ENCODE measurements at places on chromosomes 5 and 9. TPM values are rescaled to one million over a fixed set of nuclear protein-coding genes. Genes with fewer than 3 reads are reported as not detected.

GRCh38 chr5:78050888-78051287, 243.6 kb downstream of the AP3B1 start:
- no peak for DNase-seq

- no peak for DNase-seq
Observed at GRCh38 chr9:134634176-134634575, 7.4 kb upstream of the COL5A1 start.

DNA sequence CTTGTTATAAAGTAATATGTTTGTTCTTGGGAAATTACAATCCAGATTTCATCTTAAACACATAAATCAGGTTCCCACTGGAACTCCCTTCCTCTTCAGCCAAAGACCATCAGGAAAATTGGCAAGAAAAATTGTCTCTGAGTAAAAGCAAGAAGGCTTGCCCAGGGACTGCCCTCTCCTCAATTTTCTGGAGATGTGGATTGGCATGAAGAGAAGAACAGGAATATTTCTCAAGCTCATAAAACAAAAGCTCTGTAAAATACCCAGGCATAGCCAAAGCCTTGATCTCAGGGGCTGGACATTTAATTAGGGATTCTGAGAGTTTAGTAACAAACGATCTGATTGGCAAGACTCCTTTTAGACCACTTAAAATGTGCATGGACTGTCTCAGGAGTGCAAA, 223.4 kb downstream of the ZNF608 start:
- no peak for DNase-seq

DNA sequence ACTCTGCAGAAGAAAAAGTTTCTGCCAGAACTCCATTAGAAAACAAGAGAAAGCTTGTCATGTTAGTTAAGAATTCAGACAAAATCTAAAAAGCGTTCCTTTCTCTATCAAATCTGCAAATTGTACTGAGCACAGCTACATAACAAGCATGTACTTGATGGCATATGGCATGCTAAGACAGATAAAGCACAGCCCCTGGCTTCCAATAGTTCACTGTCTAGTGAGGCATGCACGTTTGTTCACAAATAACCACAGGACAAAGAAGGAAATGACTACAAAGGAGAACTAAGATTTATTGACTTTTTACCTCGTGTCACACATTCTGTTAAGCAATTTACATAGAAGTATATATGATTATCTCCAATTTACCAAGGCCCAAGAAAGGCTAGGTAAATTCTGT, 518.2 kb upstream of the TLE4 start:
- no peak for DNase-seq

DNA sequence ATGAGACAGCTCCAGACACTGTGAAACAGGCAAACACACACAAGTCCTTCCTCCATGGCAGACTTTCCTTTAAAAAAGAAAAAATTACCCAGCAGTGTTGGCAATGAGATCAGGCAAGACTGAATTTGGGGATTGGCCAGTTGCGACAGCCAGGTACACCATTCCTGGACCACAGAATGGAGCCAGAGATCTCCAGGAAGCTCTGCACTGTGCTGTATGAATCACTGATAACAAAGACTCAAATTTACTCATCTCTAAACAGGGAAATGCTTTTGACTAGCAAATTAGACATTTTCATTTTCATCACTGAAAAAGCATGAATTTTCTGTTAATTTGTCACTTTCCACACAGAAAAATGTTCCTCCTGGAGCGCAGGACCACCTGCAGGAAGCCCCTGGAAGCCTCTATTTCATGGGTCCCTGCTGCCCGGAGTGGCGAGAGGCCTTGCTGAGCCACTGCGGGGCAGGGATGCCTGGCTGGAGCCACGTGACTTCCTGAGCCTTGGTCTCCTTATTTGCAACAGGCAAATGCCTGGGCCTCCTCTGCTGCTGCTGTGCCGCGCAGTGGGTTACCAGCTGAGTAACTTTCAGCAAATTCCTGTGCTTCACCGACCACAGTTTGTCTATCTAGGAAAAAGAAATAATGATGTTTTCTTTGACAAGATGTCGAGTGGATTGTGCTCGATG, 185.9 kb upstream of the ZNF618 start:
- DNase-seq = no peak

- no peak for DNase-seq
Observed at GRCh38 chr5:39143151-39143860, 69.1 kb upstream of the RICTOR start.

DNA sequence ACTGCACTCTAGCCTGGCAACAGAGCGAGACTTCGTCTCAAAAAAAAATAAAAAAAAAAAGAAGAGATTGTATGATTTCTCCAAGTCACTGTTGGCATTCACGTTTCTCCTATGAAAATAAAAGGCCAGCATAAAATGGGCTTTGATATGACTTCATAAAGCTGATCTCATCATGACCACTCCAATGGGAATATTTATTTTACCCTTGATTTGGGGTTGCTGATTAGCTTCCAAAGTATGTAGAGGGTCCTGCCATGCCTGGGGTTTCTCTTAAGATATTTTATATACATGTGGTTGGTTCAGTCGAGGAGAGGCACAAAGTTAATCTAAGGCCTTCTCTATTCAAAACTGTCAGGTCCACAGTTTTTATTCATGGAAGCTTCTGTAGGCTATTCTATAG, 247.0 kb upstream of the TNC start:
- no peak for DNase-seq

GRCh38 chr5:53359916-53360517, 120.4 kb upstream of the FST start:
- no peak for DNase-seq

The OSMR gene
- total RNA-seq = 0.03 TPM

GRCh38 chr5:143648696-143649095, 163.3 kb upstream of the HMHB1 start:
- no peak for DNase-seq

GRCh38 chr5:180668835-180669596, 19.6 kb upstream of the FLT4 start:
- DNase-seq = peak; percentile 65

The C9orf153 gene
- total RNA-seq = 0.55 TPM

DNA sequence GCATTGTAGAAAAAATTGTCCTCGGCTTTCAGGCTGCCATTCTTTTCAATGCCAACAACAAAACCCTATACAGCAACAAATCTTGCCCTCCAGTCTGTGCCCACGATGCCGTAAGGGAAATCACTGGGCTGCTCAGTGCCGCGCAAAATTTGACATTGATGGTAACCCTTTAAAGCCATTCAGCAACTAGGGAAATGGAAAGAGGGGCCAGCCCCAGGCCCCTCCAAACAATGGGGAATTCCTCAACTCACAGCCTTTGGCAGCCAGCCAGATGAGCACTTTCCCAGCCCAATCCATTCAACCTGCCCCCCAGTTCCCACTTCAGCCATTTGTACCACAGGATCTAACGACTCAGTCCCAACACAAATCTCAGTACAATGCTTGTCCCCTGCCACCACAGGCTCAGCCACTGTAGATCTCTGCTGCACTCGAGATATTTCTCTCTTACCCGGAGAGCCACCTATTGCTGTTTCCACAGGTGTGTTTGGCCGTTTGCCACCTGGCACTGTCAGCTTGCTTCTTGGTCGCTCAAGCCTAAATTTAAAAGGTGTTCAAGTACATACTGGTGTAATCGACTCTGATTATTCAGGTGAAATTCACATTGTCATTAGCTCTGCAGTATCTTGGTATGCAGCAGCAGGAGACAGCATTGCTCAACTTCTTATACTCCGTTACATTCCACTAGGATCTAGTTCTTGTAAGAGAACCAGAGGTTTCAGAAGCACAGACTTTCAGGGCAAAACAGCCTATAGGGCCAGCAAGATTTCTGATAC, 103.3 kb downstream of the SYK start:
- no peak for DNase-seq

The IRX1 gene
- 4.9 TPM for total RNA-seq

DNA sequence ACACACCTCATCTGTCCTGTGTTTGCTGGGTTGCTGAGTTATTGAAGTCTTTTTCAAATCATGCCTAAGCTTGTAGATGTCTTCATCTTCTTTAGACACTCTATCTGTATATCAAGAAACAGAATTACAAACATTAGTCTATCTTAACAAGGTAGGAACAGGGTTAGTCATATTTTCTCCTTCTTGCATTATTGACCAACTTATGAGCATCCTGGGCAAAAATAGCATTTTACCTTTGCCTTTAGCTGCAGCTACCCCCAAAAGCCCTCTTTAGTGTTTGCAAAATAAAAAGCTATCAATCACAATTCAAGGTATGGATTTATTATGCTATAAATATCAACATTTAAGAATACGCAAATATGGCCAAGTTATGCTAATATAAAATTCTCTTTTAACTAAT, 3.4 kb downstream of the PLK2 start:
- DNase-seq = no peak

The ADAMTS6 gene
- total RNA-seq = 6.0 TPM

GRCh38 chr5:59346982-59347381, 546.5 kb downstream of the PDE4D start:
- no peak for DNase-seq

DNA sequence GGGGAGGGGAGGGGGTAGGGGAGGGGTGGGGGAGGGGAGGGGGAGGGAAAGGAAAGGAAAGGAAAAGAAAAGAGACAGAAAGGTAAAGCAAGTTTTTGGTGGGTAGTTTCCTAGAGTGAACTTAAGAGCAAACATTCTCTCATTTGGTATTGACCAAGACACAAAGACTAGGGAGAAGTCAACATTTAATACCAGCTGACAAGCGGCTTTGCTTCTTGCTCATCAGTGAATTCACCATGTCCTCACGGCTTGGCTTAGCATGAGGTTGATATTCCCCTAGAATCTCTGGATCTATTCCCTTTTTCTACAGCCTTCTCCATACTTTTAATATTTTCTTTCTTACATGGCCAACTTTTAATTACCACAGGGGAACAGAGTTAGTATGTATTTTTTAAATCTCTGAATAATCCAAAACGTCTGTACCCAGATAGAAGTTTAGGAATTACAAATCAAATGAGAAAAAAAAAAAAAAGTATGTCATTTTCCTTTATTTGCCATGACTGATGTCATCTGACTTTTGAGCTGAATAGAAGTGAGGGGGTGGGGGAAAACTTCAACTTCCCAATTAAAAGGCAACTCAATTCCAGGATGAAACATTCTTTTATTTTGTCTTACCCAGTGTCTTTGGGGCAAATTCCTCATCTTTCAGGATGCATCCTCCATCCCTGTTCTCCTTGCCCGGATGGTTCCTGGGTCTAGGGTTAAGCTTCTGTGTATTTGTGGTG, 40.1 kb upstream of the GLIS3 start:
- no peak for DNase-seq

DNA sequence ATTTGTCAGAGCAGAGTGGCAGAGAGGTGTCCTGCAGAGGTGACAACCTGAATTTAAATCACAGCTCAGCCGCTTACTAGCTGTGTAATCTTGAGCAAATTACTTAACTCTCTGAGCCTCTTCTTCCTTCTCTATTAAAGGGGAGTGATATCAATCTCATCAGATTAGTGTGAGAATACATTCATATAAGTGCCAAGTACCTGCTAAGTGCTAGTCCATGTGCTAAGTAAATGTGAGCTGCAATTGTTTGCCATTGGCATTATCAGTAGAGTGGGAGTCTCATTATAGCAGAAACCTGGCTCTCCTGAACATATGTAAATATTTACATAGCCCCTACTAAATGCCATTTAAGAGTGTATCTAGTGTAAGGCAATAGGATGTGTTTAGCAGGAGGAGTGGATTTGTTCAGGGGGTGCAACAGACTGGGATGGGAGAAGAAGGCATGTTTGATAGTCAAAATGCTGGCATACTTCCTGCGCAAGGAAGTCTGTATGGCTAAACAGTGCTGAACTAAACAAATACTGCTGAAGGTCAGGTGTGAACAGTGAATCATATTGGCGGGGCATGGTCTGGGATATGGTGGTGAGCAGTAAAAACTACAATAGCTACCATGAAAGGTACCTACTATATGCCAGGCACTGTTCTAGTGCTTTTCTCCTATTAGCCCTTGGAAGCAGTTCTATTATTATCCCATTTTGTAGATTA, 74.5 kb downstream of the F2RL2 start:
- no peak for DNase-seq

DNA sequence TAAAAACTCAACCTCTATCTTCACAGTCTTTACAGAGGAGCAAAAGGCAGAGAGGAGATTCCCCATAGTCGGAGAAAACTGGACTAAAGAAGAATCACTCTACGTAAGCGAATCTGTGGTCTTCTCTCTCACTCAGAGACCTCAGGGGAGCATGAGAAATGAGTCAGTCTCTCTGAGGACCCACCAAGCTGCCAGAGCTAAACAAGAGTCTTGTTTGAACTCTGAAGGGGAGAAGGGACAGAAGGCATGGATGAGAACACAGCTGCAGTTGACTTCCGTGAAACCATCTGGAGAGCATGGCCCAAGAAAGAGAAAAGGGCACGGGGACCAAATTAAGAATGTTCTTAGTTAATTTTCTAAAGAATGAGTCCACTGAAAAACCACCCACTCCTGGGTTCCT, 12.8 kb upstream of the MAN2A1 start:
- DNase-seq = no peak

The INSL6 gene
- total RNA-seq = not detected

DNA sequence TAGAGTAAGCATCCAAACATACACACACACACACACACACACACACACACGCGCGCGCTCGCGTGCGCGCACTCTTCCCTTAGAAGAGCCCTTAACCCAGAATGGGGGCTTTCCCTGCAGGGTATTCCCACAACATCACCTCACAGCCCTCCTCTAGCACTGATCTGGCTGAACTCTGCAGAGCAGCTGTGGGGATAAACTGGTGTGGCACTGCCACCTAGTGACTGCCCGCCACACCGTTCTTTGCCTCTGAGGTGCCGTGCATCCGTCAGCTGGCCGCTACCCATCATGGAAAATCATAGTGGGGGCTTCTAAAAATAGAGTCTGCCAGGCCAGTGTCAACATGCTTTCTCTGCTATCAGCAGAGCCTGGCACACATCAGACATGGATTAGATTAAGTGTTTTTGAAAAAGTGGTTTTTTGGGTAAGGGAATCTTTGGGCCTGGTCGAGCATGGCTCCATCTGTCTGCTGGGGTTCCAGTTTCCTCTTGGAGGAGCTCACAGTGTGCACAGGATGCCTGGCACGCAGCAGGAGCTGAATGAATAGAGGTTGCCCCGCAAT, 88.1 kb downstream of the KCNN2 start:
- DNase-seq = peak; percentile 58

DNA sequence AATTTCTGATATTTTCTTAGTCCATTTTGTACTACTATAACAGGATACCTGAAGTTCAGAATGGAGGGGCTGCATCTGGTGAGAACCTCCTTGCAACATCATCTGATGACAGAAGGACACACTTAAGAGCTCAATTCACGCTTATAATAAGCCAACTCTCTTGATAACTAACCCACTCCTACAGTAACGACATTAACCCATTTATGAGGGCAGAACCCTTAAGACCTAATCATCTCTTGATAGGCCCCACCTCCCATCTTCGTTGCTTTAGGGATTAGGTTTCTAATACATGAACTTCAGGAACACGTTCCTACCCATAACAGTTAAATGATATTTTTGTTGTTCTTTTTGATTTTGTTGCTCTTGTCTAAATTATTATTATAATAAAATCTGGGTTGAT, 69.4 kb downstream of the TNPO1 start:
- no peak for DNase-seq

- DNase-seq = no peak
Observed at GRCh38 chr9:128550226-128550625, 2.2 kb upstream of the SPTAN1 start.
